ENCODE measurements at places on chromosomes 3 and 15. TPM values are rescaled to one million over a fixed set of nuclear protein-coding genes. Genes with fewer than 3 reads are reported as not detected.

Gene C3orf49
- not detected for total RNA-seq

- H3K4me3 ChIP-seq, result no peak overlapping the region
- no peak for DNase-seq
- peaks cover 8% of the 10 kb centered on the region for H3K4me1 ChIP-seq
- no peak overlapping the region for H3K27ac ChIP-seq
These were observed 220.5 kb upstream of the SLCO3A1 start for GRCh38 chr15:91632981-91633380.

- no peaks in the 10 kb centered on the region for H3K27me3 ChIP-seq
- H3K27ac ChIP-seq, result no peak overlapping the region
These were observed 214.2 kb upstream of the TPM1 start for GRCh38 chr15:62828364-62828763.

GRCh38 chr15:29252234-29252633 is 17.4 kb downstream of the NSMCE3 start:
- no peaks in the 10 kb centered on the region for H3K27me3 ChIP-seq
- DNase-seq, result no peak
- H3K36me3 ChIP-seq, result no peaks in the 10 kb centered on the region
- no peak overlapping the region for H3K4me3 ChIP-seq
- H3K4me1 ChIP-seq, result no peaks in the 10 kb centered on the region
- H3K27ac ChIP-seq, result no peak overlapping the region
